Stimulated activated CD8-positive, alpha-beta memory T cell treated with anti-CD3 and anti-CD28 coated beads, Interleukin-15, amount 100 ng/mL, for 24 hours (primary cell): ENCODE measurements at places on chromosomes 1 and 21.

GRCh38 chr1:227270554-227270953 is 47.7 kb downstream of the CDC42BPA start:
- no peak for DNase-seq

DNA sequence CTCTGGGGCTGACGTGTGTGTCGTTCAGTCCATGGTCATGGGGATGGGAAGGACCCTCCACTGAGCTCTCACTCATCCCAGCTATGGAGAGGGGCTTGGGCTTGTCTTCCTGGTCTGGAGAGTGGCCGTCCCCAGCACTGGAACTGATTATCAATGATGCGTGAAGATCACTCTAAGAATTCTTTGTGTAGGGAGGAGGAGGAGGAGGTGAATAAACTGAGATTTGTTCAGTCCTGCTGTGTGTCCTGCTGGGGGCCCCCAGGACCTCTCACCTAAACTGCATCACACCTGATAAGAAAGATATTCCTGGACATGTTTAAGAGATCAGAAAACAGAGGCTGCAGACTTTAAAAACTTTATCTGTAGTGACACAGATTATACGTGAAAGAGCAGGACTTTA is 21.2 kb downstream of the RHOU start:
- no peak for DNase-seq

DNA sequence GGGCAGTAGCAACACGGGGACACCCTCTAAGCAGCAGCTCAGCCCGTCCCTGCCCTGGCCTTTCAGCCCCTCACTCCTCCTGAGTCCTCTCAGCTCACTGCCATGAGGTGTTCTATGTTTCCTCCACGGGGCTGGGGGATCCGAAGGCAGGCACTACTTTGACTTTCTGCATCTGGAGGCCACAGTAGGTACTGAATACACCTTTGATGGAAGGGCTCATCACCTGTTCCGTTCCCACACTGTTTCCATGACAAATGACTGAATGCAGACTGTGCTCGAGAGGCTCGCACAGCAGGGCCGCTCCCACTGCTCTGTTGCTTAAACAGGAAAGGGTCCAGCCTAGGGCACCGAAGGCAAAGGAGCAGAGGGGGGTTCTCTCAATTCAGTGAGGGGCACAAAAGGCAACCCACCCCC is 77.6 kb upstream of the DNAH14 start:
- DNase-seq: no peak

DNA sequence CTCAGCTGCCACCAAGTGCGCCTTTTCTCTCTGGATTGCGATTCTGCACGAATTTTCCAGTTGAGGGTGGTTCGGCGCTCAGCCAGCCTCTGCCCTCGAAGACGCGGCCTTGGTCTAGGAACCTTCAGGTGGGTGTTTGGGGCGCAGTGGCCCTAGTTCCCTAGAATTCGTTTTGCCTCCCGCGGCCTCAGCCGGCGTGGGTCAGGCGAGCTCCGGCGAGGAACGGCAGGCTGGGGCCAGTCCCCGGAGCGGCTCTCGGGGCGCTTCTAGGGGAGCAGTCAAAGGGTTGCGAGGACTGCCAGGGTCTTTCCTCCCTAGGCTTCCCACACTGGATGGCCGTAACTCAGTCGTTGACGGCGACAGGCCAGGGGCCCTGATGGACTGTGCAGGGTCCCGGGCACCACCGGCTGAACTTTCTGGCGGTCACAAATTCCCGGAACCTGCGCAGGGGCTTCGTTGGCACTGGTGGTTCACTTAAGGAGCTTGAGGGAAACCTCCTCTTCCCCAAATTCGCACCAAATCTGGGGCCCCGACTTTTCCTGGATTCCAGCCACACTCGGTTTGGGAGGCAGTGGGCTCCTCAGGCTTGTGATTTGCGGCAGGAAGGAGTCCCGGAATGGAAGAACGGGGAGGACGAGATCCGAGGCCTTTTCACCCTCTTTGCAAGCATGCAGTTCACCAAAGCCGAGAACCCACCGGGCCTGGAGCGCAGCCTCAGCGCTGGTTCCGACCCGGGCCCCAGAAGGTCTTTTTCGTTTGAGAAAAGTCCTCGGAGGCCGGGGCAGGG is 1.2 kb downstream of the DMBX1 start:
- DNase-seq: no peak

- no peak for DNase-seq
Observed at GRCh38 chr1:178323067-178323466, 173.7 kb downstream of the CLEC20A start.

DNA sequence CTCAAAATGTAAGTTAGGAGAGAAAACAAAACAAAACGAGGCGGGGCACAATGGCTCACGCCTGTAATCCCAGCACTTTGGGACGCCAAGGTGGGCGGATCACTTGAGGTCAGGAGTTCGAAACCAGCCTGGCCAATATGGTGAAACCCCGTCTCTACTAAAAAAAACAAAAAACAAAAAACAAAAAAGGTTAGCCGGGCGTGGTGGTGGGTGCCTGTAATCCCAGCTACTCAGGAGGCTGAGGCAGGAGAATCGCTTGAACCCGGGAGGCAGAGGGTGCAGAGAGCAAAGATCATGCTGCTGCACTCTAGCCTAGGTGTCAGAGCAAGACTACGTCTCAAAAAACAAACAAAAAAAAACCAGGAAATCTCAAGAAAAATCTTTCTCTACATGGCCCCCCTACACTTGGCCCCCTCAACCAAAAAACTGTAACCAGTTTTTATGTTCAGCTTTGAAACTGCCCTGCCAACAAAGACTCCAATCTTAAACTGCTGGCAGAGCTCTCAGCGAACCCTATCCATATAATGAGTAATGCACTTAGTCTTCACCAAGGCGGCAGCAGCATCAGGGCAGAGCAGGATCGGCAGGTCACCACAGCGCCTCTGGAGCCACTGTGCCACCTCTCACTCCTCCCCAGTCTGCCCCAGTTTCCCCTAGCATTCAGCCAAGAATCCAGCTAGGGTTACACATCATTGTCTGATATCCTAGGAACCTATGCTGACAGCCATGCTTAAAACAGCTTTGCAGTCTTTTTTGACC is 71.7 kb downstream of the JAK1 start:
- DNase-seq: no peak
